ENCODE measurements at places on chromosomes 1 and 21.

DNA sequence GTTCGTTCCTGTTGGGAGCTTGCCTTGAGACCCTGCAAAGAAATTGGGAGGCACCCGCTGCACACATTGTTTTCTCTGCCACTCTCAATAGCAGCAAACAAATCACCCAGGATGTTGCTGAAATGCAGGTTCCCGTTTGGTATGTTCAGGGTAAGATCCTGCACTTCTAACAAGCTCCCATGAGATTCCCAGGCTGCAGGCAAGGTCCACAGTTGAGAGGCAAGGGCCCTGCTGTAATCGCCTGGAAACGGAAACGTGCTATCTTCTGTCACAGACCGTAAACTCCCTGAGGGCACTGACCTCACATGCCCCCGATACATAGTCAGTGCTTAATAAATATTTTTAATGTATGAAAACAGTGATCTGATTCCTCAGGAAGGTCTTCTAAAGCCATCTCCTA lies 37.8 kb downstream of the XCL1 start:
- no peak for DNase-seq

GRCh38 chr21:42237577-42237976 lies 18.6 kb downstream of the ABCG1 start:
- no peak for DNase-seq

DNA sequence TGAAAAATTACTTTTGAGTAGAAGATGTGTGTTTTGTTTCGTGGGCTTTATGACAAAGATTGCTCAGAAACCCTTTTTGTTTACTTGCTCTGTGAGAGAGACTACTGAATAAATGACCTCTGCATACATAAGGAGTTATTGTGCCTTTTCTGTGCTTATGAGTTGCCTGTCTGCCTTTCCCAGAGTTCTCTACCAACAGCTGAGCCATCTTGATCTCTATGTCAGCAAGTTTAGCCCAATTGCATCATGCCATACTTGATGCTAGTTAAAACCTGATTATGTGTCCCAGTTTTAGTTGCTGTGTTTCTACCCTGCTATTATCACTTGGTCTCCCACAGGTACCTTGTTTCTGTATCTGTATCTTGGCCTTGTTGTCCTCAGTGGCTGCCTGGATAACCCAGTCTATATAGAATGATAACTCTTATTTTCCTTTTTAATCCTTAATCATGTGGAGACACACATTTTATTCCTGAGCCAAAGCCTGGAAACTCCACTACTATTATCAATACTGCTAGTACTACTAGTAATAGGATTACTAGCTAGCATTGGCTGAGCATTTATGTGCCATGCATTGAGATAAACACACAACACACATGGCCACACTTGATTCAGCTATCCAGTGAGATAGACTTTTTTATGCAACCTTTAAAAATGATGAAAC lies 28.7 kb upstream of the GNG12 start:
- DNase-seq: no peak

DNA sequence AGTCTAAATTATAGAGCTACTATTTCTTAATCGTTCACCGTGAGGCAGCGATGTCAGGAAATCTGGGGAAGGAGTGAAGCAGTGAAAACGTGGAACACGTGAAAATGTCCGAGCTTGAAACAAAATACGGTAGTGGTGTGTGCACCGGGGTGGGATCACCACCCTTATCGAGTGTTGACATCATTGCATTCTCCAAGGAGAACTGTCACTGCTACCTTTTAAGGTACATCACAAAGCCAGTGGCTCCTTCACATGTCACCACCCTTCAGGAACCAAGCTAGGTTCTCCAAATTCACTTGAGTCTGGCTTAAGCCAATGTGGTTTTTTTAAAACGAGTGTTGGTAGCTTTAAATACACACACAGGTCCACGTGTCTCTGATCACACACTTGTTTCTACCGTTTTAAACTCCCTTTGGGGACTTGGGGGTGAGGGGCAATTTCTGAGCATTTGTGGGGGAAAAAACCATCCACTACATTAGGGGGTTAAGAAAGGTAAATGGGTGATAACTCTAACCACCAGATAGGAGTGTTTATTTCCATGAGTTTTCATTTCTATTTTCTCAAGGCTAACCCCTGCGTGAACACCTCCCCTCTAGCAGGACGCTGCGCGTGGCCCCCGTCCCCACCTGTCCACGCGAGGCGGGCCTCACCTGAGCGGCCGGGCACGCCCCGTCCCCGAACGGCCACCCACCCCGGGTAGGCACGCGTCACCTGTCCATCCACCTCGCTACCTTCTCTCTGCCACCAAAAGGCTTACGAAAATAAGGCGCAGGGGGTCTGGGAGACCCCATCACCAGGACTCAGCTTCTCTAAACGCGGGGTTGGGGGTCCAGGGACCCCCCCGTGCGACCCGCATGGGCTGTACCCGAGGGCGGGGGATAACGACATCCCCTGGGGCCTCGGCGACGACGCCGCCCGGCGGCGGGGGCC lies 978 bp downstream of the PRDM15 start:
- DNase-seq: peak; percentile 14

- DNase-seq: no peak
Observed at GRCh38 chr1:61004262-61005003, 77.9 kb upstream of the NFIA start.

DNA sequence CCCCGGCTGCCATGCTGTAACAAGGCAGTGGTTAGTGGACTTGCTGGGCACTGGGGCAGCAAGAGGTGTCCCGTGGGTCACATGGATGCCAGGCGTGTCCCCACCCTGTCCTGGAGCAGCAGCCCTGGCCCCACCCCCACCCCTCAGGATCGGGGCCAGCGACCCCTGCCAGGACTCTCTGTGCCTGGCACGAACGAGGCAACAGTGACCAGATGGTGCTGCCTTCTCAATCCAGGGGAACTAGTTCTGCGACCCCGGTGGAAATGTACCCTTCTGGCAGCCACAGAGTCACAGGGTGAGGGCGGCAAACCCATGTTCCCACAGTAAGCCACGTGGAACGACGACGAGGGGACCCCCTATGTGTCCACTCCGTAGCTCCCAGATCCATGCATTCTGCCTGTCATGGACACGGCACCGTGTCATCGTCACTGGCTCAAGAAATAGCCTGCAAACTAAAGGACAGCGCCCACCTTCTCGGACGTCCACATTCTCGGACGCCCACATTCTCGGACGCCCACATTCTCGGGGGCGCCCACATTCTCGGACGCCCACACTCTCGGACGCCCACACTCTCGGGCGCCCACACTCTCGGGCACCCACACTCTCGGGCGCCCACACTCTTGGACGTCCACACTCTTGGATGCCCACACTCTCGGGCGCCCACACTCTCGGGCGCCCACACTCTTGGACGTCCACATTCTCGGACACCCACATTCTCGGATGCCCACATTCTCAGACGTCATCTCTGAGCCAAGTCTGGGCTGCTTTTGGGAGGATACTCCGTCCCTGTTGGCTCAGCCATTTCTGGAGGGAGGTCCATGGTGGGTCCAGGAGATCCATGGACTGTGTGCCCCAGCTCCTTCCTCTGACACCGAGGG lies 19.6 kb upstream of the ACTRT2 start:
- no peak for DNase-seq

DNA sequence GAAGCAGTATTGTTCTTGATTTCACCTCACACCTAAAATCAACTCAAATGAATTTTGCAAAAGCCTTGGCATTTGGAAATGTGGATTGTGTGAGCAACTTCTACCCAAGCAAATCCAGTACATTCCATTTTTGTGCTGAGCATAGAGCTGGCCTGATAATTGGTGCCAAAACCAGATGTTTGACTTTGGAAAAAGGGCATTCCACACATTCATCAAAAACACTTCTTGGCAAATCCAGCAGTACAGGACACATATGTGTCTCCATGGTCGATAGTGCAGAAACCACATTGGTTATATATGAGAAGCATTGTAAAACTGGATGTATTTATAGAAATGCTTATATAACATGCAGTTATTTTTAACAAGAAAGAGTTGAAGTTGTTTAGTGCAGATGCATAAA lies 210.4 kb downstream of the KCNK2 start:
- DNase-seq: no peak

DNA sequence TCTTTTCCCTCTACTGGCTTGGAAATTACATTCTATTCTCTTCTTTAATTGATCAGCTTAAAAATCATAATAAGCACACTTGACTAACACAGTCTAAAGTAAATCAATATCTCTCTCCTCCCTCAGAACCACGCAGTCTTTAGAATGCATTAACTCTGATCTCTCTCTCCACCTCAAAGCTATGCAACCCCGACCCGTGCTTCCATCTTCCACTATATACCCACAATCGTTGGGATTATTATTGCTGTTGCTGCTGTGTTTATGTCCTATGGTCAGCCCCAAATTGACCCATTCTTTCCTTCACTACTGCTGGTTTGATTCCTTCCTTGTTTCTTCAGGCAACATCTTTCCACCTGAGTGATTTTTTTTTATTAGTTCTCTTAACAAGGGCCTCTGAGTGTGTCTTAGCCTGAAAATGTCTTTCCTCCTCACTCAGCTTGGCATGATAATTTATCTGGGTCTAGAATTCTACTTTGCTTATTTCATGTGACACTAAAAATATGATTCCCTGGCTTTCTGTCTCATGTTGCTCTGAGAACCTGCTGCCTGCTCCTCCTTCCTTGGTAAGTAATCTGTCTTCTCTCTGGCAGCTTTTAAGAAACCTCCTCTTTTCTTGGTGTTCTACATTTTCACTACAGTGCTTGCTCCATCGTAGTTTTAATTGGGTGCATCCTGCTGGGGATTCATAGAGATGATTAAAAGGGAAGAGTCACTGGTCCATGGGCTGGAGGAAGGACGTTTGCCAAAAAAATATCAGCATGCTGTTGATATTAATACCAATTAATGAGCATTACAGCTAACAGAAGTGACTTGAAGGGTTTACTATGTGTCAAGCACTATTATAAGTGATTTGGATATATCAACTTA lies 472.2 kb downstream of the MATN1 start:
- DNase-seq: no peak

DNA sequence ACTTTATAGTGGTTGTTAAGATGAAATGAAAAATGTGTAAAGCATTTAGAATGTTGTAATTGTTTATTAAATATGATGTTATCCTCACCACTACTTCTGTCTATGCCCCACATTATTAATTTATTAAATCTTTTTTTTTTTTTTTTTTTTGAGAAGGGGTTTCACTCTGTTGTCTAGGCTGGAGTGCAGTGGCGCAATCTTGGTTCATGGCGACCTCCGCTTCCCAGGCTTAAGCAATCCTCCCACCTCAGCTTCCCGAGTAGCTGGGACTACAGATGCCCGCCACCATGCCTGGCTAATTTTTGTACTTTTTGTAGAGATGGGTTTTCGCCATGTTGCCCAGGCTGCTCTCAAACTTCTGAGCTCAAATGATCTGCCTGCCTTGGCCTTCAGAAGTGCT lies 7.5 kb downstream of the KCNA10 start:
- DNase-seq: no peak

DNA sequence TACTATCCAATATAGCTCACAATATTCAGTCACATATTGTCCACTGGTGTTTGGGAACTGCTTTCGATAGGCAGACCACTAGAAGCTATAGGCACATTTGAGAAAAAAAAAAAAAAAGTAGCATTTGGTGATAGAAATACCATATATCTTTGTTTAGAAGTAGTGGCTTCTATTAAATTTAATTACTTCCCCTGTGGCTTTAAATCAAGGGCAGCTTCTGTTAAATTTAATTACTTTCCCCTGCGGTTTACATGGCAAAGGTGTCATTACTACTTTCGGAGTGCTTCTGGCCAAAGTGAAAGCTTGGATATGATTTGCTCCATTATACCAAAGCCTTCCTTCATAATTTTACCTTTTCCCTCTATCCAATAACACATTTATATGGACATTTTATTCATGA lies 229.9 kb downstream of the TTLL7 start:
- DNase-seq: no peak

All from stimulated activated CD4-positive, alpha-beta T cell treated with anti-CD3 and anti-CD28 coated beads, Interleukin-1b, Interleukin-23, amount 100 ng/mL, for 4 hours (primary cell).